Activated naive CD8-positive, alpha-beta T cell treated with anti-CD3 and anti-CD28 coated beads, Interleukin-2, amount 10 ng/mL, durations not matched to agents 7 days and 5 days (primary cell): ENCODE measurements at places on chromosomes 6 and 20.

DNA sequence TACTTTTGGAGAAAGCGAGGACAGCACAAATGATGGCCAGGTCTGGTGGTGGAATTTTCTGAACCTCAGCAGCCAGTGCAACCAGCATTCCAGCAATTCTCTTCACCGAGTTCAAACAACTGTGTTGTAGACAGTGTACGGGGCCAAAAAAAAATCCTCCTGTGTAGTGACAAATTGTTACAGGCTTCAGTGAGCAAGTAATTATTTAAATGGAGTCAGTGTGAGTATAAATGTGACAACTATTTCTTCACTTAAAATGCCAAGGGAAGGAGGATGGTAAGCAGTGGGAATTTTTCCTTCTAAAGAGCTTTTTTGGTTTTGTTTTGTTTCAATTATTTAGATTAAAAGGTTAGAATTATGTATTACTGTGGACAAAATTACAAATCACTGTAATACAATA is 154.1 kb downstream of the TMEM242 start:
- no peak for DNase-seq

DNA sequence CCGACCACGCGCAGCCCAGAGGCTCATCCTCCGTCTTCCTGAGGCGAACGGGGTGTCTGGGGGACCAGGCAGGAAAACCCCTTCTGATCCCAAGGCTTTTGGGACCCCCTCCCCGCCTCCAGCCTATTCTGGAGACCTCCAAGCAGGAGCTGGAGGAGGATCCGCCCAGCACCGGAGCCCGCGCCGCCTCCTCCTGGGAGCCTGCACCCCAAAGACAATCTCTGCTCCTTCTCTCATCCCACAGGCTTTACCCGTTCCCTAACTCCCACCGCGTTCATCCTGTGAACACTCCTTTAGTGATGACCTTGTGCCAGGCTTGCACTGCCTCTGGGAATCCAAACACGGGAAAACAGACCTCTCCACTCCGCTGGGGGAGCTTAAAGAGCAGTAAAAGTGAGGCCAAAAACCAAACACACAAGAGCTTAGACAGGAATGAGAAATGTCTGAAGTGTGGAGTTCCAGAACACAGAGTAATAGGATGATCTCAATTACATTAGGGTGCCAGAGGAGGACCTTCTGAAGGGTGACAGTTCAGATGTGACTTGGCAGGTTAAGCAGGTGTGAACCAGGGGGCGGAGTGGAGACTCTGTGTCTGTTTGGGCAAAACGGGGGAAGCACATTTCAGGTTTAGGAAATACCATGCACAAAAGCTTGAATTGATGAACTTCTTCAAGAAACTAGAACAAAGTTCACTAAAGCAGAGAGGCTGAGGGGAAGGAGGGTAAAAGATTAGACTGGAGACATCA is 7.6 kb downstream of the HLA-DRB5 start:
- DNase-seq: no peak

- no peak for DNase-seq
These were observed 339.6 kb downstream of the UTRN start for GRCh38 chr6:144624716-144625115.

DNA sequence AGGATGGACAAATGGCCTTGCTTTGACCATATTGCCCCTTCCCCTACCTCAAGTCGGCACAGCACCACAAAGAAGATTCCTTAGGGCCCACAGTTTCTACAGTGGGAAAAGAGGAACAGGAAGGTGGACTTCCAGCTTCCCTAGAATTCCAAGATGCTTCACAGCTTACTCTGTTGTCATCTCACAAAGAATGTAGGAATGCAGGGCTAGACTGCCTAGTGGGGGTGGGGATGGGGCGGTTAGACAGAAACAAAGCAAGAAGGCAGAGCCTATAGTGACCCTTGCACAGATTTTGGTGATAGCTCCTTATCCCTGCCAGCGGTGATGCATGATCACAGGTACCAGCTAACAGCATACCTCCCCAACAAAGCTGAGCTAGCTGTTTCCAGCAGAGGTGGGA is 607.6 kb upstream of the MAN1A1 start:
- DNase-seq: no peak

DNA sequence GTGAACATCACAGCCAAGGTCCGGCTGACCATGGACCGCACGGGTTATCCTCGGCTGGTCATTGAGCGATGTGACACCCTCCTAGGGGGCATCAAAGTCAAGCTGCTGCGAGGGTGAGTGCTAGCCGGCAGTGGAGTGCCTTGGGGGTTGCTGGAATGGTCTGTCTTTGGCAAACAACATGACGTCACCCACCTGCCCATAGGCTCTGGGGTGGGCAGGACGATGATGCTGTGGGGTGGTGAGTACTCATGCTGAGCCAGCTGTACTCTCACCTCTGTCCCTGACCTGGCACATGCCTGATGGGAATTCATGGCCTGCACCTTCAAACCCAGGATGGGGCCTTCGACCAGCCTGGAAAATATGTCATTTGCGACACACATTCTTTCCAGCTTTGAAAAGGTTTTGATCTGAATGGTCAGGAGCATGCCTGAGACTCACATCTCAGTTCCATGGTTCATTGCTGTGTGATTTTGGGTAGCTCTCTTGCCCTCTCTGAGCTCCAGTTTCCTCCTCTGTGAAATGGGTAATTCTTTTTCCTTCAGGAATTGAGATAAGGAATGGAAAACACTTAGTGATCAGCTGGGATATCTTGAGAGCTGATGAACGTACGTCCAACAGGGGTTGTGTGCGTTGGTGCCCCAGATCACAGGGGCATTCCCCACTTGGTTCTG is 6.7 kb downstream of the BPIFB4 start:
- no peak for DNase-seq

- DNase-seq: peak; percentile 68
These were observed 100.0 kb downstream of the DST start for GRCh38 chr6:56542364-56543331.
